Glomerular endothelial cell (primary cell): ENCODE measurements at places on chromosomes 6 and 20.
A peak's percentile ranks its signal among the peaks of the same experiment; 100 is the strongest.

DNA sequence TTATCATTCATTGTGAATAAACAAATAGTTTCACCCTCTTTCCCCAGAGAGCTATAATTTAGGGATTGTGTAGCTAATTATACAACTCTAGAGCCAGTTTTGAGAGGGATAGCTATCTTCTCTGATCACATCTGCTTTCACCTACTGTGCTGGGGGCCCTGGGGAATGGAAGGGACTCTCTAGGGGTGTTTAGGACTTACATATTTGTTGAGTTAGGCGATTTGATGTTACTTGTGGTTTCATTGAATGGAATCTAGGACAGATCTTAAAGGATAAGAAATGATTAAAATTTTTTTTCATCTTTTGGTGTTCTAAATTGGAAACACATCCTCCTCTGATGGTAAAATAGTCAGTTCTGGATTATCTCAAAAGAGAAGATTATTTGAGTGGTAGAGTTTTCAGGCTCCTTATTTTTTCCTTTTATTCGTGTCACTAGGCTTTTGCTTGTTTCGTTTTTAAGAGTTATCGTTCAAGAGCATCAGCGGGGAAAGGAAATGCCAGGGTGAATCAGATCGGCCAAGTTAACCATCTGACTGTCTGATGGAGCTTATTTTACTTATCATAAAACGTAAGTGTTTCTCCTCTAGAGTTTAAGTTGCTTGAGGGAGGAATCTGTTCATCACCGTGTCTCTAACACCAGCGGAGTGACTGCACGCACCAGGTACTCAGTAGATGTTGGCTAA is 236.7 kb downstream of the FARS2 start:
- peak; percentile 52 for DNase-seq

GRCh38 chr20:58303547-58303946 is 6.0 kb upstream of the RAB22A start:
- no peak for DNase-seq

DNA sequence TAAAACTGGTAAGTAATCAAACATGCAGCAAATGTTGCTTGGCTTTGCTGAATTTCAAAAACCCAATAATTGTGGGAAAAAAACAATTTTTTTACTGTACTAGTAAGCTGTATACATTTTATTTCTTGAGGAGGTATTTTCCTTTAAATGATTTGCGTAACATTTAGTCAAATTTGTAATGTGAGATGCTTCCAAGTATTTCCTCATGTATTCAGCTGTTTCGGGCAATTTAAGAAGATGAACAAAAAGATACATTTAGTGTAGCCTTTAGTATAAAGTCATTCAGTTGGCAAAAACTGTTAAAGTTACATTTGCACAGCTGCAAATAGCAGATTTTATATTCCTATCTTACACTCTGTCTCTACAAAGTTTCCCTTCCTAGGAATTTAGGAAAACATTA is 186.1 kb upstream of the SCGN start:
- no peak for DNase-seq

DNA sequence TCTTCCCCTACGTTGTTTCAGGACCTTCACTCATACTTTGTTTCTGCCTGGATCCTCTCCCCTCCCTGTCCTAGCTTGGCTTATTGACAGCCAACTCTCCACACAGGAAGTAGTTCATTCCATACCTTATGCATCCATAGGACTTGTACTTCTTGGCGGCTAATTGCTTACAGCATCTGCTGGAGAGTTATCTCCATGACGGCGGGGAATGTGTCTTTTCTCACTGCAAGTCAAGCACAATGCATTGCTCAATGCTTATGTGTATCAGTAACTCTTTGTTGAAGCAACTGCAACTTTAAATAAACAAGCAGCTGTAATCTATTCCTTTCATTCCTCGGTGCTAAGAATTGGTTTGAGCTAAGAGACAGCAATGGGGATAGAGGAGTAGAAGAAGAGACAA is 551.3 kb upstream of the EPHA7 start:
- DNase-seq: no peak

DNA sequence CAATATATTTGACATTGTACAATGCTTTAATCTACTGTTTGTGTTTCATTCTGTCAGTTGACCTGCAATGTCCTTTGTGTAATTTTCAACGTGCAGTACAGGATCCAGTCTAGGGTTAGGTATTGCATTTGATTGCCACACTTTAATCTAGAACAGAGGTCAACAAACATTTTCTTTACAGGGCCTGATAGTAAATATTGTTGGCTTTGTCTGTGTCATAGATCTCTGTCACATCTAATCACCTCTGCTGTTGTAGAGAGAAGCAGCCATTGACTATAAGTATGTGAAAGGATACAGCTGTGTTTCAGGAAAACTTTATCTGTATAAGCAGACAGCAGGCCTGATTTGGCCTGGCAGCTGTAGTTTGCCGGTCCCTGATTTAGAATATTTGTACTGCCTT is 39.3 kb downstream of the ATRN start:
- no peak for DNase-seq

DNA sequence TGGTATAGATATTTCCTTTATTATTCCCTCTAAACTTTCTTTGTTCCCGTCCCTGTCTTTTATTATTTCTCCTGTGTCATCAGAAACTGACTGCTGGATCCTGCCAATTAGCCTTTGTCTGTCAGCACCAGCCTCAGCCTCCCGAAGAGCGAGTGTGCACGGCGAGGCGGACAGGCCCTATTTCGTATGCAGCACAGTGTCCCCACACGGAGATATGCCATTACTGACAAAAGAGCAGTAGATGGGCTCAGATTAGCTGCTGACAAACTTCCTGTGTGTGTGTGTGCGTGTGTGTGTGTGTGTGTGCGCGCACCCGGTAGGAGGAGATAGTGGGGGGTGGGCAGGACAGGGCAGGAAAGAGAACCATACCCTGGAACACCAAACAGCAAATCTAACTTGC is 99.5 kb upstream of the ZFP64 start:
- DNase-seq: no peak

DNA sequence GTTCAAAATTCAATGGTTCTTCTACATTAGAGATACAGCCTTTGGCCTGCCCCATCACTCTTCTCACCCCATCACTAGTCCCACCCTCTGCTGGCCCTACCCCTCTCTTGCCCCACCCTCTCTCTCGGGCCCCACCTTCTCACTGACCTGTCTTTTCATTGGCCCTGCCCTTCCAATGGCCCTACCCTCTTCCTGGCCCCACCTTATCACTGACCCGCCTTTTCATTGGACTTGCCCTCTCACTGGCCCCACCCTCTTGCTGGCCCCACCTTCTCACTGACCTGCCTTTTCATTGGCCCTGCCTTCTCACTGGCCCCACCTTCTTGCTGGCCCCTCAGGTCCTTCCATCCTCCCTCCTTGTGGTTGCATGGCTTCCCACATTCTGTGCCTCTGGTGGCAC is 107.2 kb upstream of the PLEKHG1 start:
- no peak for DNase-seq

- no peak for DNase-seq
These were observed 26.4 kb downstream of the CRISP1 start for GRCh38 chr6:49839957-49840356.

- no peak for DNase-seq
These were observed 219.8 kb upstream of the ARID1B start for GRCh38 chr6:156557251-156557910.

GRCh38 chr6:134634966-134635365 is 314.9 kb downstream of the ALDH8A1 start:
- no peak for DNase-seq

GRCh38 chr20:58547623-58548475 is 32.6 kb upstream of the APCDD1L start:
- no peak for DNase-seq

DNA sequence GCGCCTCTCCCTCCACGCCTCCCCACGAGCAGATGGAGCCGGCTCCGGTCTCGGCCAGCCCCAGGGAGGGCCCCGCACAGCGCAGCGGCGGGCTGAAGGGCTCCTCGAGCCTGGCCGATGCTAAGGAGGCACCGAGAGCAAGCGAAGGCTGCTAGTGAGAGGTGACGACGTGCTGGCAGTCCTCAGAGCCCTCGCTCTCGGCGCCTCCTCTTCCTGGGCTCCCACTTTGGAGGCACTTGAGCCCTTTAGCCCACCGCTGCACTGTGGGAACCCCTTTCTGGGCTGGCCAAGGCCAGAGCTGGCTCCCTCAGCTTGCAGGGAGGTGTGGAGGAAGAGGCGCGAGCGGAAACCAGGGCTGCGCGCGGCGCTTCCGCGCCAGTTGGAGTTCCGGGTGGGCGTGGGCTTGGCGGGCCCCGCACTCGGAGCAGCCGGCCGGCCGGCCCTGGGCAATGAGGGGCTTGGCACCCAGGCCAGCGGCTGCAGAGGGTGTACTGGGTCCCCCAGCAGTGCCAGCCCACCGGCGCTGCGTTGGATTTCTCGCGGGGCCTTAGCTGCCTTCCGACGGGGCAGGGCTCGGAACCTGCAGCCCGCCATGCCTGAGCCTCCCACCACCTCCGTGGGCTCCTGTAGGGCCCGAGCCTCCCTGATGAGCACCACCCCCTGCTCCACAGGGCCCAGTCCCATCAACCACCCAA is 2.5 kb upstream of the TMEM14C start:
- no peak for DNase-seq

- no peak for DNase-seq
These were observed 32.5 kb upstream of the ASCC3 start for GRCh38 chr6:100913400-100914276.

DNA sequence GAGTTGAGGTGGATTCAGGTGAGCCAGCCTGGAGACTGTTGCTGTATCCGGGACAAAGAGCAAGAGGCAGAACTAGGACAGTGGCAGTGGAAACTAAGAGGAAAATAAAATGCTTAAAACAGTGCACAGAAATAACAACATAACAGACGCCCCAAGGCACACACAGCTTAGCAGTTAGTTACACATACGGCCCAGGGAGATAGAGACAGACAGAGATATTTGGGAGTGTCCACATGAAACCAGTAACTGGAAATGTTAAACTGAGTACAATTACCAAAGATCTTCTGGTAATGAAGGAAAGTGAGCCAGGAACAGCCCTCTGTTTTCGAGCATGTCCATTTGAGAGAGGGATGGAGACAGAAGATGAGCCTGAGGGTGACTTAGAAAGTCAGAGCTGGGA is 237.5 kb upstream of the QKI start:
- DNase-seq: no peak

- DNase-seq: no peak
These were observed 125.2 kb downstream of the TAF4 start for GRCh38 chr20:61940491-61940890.

DNA sequence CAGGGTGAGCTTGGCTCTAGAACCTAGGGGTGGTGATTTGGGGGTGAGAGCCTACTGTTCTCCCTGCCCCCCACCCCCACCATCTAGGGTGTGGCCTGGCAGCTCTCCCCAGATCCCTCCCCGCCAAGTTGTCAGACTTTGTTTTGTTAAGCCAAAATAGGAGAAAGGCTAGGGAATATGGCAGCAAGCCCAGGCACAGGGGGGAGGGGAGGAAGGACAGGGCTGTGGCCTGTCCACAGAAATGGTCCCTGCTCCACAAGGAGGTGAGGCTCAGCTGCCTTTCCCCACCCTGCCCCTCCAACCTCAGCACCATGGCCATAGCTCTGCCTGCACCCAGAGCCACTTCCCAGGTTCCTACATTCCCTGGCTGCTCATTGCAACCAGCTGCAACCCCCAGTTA is 17.2 kb downstream of the SCUBE3 start:
- no peak for DNase-seq

- DNase-seq: no peak
These were observed 649.8 kb upstream of the SLC35B3 start for GRCh38 chr6:9085054-9085708.

DNA sequence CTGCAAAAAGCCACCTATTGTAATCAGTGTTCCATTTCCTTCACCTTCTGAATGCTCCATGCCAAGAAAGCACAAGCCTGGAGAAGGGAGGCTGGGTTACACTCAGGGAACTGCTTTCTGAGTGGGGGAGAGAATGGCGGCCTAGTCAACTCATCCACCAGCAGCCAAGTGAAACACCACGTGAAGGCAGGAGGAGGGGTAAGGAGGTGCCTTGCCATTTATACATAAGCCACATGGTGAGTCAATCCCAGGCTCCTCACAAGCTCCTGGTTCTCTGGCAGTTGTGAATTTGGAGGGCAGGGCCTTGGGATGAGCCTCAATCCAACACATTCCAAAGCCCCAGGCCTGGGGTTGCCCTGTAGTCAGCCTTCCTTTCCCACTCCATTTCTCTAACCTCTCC is 149.4 kb downstream of the CD24 start:
- DNase-seq: no peak

DNA sequence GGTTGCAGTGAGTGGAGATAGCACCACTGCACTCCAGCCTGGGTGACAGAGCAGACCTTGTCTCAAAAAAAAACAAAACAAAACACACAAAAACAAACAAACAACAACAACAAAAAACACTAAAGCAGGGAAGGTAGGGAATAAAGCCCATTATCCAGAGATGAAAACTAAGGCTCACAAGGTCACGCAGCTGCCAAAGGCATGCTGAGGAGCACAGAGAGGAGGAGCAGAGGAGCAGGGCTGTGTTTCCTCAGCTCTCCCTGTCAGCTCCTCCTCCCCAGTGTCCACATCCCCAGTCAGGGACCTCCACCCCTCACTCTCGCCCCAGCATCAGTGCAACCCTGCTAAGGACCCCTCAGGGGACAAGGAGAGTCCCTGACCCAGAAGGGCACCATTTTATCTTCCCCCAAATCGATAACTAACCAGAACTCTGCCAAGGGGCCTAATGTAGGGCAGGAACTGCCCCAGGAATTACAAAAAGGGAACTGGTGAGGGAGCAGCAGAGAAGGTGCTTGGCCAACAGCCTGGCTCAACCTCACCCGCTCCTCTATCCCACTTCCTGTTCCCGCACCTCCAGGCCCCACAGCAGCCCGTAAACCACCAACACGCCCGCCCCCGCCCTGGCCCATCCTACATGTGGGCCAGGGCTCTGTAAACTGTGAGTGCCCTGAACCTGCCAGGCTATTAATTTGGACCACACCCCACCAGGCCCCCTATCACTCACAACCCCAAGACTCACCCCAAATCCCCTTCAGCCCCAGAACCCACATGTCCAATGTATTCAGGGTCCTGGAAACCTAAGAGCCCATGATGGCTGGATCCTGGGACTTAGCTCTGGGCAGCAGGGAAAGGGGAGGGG is 9.0 kb downstream of the TEAD3 start:
- DNase-seq: no peak

DNA sequence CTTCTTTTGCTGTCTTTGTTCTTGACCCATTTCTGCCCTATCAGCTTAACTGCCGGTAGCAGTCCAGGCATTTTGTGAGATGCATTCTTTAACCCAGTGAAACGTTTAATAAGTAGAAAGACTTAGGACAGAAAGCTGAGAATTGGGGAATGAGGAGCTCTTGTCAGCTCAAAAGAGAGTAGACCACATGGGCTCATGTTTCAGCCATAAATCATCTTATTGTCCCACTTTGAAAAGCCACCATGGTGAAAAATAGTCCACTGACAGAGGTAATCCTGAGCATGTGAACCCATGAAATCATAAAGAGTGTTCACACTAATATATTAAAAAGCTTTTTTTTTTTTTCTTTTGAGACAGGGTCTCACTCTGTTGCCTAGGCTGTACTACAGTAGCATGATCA is 16.3 kb downstream of the ORC3 start:
- no peak for DNase-seq

GRCh38 chr6:5004373-5005037 is 668 bp upstream of the RPP40 start:
- DNase-seq: no peak

GRCh38 chr20:12925210-12925755 is 83.5 kb upstream of the SPTLC3 start:
- DNase-seq: peak; percentile 42

GRCh38 chr6:79821859-79822258 is 125.5 kb downstream of the ELOVL4 start:
- no peak for DNase-seq

GRCh38 chr6:12884983-12885382 is 168.4 kb downstream of the PHACTR1 start:
- no peak for DNase-seq

GRCh38 chr20:63035603-63036185 is 28.9 kb upstream of the BHLHE23 start:
- no peak for DNase-seq

- no peak for DNase-seq
These were observed 14.1 kb downstream of the OSBPL2 start for GRCh38 chr20:62252342-62252966.
